ENCODE measurements at places on chromosomes 12 and 14.

DNA sequence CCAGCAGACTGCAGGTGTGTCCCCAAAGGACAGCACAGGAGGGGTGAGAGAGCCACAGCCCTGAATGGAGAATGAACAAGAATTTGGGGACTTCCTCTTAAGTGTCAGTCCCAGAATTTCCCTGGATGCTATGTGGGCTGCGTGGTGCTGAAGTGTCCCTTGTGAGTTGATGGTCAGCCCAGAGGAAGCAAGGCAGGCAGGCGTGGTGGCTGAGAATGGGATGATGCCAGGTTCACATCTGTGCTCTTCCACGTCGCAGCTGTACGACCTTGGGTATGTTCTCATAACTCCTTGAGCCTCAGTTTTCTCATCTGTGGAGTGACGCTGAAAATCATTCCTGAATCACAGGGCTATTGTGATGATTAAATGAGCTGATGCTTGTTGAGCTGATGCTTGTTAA lies 62.1 kb upstream of the GPATCH2L start:
- DNase-seq, result no peak

DNA sequence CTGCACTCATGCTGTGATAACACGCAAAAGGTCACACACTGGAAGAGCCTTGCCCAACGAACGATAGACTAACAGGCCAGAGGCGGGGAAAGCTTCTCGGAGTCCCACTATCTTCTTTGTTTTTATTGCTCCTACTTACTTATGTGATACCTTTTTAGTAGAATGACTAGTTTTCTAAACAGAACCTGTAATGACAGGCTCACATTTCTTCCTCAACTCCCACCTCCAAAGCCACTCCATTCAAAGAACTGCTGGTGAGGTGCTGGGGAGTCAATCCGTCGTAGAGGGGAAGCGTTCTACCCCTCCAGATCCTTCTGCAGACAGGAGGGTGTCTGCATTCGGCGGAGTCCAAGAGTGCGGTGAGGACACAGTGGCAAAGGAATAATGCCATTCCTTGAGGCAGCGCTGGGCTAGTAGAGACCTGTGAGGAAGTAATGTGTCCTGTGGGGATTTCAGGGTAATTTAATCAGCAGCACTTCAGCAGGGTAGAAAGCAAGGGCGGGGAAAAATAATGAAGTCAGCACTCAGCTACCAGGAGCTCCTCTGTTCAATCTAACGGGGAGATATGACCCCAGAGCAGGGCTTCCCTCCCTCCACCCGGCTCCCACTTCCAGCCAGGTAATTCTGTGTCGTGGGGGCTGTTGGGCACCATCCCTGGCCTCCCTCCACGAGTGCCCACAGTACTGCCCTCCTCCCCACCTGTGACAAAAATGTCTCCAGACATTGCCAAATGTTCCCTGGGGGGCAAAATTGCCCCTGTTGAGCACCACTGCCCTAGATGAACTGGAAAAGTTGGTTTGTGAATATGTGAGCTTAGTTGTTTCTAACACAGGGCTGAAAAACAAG lies 25.2 kb downstream of the SPRING1 start:
- DNase-seq, result no peak

GRCh38 chr12:41380878-41381277 lies 192.8 kb downstream of the PDZRN4 start:
- DNase-seq, result no peak

- peak; percentile 37 for DNase-seq
Observed at GRCh38 chr14:102437997-102438915, 71.3 kb downstream of the ANKRD9 start.

GRCh38 chr14:71048393-71048792 lies 141.1 kb downstream of the PCNX1 start:
- no peak for DNase-seq

GRCh38 chr12:79685068-79685467 lies 5.7 kb downstream of the PAWR start:
- DNase-seq, result no peak

- DNase-seq, result no peak
Observed at GRCh38 chr14:79602045-79602444, 609.3 kb downstream of the DIO2 start.

DNA sequence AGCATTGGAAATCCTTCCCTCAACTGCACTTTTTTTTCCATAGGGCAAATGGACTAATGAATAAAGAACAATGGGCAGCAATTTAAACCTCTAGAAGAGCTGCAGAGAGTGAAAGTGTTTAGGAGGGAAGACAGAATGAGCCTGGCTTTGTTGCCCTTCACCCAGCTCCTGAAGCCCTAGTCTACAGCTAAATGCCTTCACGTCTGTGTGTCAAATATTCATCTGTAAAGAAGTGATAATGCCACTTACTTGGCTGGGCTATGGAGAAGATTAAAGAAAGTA lies 45.6 kb downstream of the FLRT2 start:
- no peak for DNase-seq

GRCh38 chr12:57716305-57716704 lies 22.2 kb downstream of the AGAP2 start:
- no peak for DNase-seq

DNA sequence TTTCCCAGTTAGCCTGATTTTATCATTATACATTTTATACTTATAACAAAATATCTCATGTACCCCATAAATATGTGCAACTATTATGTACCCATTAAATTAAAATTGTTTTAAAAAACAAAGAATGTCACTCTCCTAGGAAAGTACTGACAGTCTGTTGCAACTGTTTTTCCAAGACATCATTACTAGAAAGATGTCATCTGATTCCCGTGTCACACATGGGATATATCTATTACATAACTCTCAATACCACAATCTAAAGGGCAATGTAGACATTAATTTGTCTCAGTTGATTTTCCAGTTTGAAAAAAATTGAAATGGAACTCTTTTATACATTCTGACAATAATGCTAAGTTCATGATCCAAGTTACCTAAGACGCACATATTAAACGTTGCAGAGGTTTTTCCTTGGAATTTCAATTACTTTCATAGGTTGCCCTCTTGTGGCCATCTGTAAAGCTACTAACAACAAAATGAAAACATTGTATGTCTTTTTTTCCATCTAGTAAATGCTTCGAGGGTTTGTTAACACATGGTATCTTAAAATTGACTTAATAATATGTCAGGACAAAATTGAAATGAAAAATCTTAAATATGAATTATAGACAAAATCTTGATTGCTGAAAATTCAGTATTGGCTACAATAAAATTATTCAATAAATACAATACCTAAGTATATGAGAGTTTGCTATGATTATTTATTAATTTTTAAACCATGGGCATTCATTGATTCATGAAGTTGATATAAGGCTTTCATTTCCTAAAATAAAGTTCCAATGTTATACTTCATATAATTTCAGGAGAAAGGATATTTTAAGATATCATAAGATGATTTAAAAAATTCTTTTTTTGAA lies 131.6 kb downstream of the PPFIA2 start:
- no peak for DNase-seq

GRCh38 chr14:55518391-55518790 lies 61.6 kb upstream of the KTN1 start:
- no peak for DNase-seq

DNA sequence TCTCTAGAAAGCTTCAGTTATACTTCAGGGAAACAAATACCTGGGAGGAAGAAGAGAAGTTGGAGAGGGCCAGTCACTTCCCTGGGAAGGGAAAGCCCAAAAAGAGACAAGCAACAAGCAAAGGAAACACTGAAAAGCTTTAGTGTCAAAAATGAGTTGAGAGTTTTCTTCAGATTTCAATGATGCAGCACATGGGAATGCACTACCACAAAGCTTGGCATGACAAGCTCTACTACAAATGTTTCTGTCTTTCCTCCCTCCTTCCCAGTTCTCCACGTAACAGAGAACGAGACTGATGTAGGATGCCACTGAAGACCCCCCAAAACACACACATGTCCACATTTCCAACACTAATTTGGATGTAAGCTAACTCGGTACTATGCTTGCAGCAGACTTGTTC lies 26.8 kb upstream of the ADAMTS20 start:
- no peak for DNase-seq

- DNase-seq, result no peak
Observed at GRCh38 chr12:3700861-3701260, 52.0 kb downstream of the CRACR2A start.

DNA sequence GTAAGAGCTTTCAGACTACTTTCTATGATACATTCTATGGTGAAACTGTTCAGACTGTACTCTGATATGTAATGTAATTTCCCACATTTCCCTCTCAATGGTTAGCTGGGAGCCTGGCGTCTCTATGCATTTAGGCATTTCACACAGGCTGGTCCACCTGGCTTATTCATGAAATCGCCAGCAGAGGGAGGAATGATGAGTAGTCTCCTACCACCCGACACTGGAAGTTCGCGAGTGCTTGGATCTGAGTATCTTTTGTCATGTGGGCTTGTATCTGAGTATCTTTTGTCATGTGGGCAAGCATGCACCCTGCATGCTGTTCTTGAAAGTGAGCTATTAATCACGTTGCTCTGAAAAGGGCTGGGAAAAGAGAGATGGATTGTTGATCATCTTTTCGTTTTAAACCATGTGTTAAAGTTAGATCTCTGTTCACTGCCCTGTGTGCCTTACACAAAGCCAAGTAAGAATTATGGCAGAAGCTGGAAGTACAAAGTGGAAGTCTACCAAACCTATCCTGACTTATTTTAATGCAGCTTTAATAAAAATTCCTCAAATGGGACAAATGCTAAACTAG lies 235.0 kb downstream of the ATP23 start:
- no peak for DNase-seq

GRCh38 chr14:103529383-103530365 lies 678 bp downstream of the TRMT61A start:
- DNase-seq, result no peak

DNA sequence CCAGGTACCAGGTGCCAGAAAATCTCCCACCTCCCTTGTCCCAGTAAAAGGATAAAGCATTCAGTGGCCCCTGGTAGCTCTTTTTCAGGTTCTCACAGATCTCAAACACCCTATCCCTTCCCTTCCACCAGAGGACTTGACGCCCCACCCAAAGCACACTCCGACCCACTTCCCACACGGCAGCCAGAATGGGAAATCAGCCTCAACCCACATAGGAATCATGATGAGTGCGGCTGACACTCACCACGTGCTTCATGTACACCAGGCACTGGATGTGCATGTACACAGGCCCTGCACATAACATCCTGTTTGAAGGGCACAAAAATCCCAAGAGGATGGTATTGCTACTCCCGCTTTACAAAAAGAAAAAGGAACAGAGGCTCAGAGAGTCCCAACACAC lies 71.9 kb downstream of the TBX3 start:
- DNase-seq, result no peak

- no peak for DNase-seq
Observed at GRCh38 chr14:97798176-97798575, 1001.0 kb downstream of the VRK1 start.

DNA sequence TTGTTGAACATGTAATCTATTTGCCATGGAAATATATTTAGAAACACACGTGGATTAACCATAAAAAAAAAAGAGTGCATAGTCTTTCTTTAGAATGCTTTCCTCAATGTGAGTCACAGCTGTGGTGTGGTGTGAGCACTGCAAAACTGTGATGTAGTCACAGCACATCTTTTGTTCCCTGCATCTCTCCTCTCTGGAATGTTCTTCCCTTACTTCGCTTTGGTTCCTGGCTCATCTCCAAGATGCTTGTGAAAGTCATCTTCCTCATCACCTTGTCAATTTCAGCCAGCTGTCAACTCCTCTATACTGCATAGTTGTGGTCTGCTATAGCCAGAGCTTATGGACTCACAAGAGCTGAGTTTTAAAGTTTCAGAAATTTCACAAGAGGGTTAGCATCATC lies 60.2 kb downstream of the STAB2 start:
- DNase-seq, result no peak

DNA sequence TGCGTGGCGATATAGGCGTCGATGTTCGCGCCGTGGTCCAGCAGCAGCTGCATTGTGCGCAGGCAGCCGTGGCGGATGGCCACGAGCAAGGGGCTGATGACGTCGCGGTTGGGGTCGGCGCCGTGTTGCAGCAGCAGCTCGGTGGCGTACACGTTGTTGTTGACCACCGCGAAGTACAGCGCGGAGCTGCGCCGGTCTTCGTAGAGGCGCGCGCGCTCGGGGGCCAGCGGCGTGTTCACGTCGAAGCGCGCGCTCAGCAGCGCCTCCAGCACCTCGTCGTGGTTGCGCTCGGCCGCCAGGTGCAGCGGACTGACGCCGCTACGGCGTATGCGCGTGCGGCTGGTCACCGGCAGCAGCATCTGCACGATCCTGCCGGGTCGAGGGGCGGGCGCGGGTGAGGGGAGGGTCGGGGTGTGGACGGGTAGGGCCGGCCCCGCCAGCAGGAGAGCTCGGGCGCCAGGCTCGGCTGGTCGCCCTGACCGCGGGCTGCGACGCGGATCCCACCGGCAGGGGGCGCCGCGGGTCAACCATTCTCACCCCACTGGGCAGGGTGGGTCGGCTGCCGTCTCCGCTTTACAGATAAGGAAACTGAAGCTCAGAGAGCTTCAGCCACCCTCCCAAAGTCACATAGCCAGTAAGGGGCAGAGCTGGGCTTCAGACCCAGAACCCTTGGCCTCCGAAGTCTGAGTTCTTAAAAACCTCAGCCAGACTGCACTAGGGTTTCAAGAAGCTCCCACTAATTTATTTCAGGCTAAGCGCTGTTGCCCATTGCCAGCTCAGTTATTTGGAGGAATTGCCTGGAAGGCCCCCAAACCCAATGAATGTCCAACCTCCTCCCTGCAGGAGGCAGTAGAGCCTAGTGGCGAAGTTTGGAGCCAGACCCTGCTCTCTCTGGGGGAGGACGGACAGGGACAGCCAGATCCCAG lies 12.4 kb downstream of the FAM181A start:
- DNase-seq, result peak; percentile 25

DNA sequence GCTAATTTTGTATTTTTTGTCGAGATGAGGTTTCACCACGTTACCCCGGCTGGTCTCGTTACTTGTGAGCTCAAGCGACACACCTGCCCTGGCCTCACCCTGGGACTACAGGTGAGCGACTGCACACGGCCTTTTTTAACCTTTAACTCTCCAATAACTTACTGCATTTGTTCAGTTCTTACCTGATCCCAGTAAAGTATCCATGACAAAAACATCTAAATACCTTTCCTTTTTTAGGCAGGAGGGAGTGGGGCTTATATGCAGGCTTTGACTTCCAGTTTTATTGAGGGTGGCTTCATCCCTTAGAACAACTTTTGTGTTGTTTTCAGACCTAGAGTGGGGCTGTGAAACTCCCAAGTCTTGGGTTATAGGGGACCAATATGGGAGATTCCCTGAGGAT lies 68.3 kb downstream of the DENND5B start:
- DNase-seq, result no peak

DNA sequence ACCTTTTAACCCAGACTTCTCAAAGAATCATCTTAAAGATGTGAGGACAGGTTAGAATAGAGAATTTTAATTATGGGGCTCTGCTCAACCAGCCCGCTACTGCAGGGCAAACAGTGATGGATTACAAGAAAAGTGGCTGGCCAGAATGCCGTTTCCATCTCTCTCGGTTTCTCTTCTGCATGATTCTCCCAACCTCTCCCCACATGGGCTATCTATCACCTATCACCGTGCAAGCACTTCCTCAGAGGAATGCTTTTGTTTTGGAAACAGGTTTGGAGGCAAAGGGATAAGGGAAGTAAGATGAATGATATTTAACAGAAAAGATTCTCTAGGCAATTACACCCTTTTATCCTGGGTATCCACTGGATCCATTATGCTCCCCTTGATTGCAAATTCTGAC lies 37.4 kb upstream of the PHC1 start:
- DNase-seq, result no peak
